Activated CD4-positive, alpha-beta T cell treated with anti-CD3 and anti-CD28 coated beads for 36 hours (primary cell): ENCODE measurements at places on chromosomes 6 and 20.

GRCh38 chr6:49423817-49424216, 39.2 kb downstream of the MMUT start:
- no peak for DNase-seq

DNA sequence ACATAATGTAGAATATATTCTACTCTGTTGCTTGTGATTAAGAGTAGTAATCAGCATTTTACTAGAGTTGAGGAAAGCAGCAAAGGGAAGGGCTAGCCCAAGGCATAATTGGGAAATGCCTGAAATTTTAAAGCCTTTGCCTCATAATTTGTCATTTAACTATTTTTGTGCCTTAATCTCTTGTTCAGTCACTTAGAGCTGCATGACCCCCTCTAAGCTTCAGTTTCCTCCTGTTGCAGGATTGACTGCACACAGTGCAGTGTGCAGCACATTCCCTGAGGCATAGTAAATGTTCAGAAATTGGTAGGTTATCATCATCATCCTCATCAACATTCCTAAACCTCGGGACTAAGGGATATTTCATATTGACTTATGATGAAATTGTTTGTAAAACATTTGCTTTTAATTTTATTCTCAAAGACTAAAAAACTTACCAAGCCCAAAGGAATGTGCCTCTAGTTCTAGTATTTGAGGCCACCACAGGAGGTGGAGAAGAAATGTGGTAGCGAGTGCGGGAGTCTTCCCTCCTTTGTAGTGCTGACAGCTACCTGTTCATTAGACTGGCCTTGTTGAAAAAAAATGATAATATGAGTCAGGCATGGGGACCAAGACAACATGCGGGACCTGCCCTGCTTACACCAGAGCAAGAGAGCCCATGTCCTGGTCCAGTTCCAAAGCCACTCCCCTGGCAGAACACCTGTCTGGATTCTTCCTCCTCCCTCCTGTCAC, 14.8 kb upstream of the TENT5A start:
- DNase-seq: no peak

- DNase-seq: no peak
These were observed 19.7 kb downstream of the PROCR start for GRCh38 chr20:35191419-35192117.

- no peak for DNase-seq
These were observed 77.2 kb upstream of the C20orf144 start for GRCh38 chr20:33584976-33585375.

DNA sequence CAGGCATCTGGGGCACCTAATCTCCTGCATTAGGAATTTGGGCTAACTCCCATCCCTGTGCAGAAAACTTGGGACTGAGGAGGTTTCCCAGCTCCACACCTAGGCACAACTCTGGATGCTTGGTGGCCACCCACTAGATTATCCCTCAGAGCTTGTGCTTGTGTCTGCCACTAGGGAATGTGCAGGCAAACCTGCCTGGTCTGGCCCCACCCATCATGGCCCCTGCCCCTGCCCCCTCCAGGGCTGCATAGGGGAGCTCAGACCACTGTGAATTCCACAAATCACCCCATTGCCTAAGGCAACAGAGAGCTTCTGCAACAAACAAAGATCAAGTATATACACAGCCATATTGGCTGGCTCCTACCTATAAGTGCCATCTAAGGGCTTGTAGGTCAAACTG, 31.1 kb downstream of the STMND1 start:
- no peak for DNase-seq

DNA sequence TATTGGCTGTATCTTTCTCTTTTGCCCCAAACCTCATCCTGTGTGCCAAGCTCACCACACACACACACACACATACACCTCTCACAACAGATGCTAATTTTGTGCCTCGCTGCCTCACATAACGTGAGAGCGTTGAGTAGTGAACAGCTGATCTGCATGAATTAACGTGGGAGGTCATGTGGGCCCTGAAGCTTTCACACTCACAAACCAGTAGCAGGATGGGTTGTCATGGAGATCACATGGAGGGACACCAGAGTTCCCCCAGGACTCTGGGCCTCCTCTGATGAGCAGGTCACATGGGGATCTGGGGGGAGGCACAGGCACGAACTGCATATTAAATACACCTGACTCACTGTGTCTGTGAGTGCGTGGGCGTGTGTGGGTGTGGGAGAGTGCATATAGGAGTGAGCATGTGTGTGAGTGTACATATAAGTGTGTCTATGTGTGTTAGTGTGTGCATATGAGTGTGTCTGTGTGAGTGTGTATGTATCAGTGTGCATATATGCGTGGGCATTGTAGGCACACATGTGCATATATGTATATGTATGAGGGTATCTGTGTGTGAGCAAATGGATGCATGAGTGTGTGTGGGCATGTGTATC, 62.7 kb upstream of the SULF2 start:
- no peak for DNase-seq

GRCh38 chr6:162371121-162371520, 356.4 kb downstream of the PRKN start:
- no peak for DNase-seq

- DNase-seq: no peak
These were observed 7.2 kb downstream of the GTF3C6 start for GRCh38 chr6:110965629-110966229.

DNA sequence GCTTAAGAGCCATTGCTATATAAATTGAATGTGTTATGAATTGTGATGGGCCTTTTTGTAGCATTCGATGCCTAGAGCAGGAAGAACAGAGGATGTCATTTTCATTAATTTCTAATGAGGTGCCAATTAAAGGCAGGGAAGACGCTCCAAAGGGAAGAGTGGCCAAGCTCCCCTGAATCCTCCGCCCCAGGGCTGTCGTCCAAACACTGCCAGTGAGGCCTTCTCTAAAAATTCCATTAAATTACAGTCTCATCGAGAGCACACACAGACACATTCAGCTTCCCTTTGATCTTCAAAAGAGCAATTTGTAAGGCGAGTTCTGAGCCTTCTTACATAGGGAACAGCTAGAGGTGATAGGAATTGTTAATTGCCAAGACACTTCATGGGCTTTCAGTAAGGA, 300.0 kb downstream of the ZFAND3 start:
- DNase-seq: no peak

DNA sequence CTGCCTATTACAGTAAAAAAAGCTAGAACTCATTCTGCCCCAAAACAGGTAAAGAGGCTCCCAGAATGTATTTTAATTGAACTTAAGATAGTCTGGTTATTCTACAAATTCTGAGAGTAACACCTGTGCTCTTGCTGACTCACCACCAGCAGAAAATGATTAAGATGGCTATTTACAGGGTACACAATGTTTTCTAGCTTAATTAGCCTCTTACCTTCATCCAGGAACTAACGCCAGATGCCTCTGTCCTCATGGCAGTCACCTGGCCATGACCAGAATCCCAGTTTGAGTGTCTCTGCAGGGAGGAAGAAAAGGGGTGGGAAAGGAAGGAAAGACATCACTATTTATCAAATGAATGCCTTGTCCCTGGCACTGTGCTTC, 31.3 kb upstream of the PPP1R3G start:
- DNase-seq: no peak

- no peak for DNase-seq
These were observed 75.4 kb downstream of the ARHGAP18 start for GRCh38 chr6:129634411-129635230.

GRCh38 chr20:58905236-58905635, 52.7 kb downstream of the GNAS start:
- DNase-seq: no peak

- peak; percentile 60 for DNase-seq
These were observed 8.8 kb downstream of the RSPH3 start for GRCh38 chr6:158991017-158991723.

GRCh38 chr20:60641879-60642447, 610.1 kb upstream of the CDH4 start:
- DNase-seq: no peak
